ENCODE measurements at places on chromosomes 3 and 15.

DNA sequence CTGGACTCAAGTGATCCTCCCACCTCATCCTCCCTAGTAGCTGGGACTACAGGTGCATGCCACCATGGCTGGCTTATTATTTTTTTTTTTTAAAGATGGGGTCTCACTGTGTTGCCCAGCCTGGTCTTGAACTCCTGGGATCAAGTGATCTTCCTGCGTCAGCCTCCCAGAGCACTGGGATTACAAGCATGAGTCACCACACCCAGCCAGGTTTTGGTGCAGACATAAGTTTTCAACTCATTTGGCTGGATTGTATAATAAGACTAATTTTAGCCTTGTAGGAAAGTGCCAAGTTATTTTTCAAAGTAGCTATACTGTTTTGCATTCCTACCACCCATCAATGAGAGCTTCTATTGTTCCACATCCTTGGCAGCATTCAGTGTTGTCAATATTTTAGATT, 32.1 kb downstream of the BUB1B start:
- DNase-seq = peak; percentile 8

DNA sequence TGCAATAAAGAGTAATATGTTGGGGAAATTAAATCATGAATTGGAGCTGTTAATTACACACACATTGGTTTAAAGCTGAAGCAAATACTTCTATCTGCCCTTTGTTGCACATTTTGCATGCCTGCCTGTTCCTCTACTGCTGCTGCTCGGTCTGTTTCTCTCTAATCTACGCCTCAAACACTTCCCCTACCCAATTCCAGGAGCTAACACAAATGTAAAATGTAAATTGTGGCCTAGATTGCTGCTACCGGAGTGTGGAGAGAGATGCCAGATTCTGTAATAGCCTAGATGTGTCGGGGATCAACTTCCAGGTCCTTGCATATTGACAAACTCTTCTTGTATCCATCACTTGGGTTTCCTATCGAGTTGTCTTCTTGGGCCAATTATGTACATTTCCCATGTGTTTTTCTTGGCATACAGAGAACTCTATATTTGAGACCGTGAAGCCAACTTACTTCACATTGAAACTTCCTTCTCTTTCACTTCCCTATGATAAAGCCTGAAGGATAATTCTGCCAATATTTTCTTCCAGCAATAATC, 450.4 kb upstream of the NR2F2 start:
- DNase-seq = no peak

- no peak for DNase-seq
Measured at GRCh38 chr3:179088306-179088705, 16.7 kb upstream of the ZMAT3 start.

DNA sequence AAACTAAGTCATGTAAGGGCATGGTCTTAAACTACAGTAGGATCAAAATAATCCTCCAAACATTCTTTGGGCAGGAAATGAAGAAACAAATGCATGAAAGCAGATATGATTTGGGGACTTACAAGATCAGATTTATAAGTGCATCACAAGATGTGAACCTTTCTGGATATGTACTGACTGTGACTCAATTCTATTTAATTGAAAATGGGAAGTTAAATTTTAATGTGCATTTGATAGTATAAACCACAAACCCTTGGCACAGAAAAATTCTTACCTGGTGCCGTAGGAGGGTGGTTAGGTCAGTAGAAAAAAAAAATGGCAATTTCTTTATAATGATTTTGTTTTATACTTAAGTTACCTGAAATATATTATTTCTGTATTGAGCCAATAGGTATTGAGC, 262.5 kb upstream of the TGFBR2 start:
- no peak for DNase-seq

DNA sequence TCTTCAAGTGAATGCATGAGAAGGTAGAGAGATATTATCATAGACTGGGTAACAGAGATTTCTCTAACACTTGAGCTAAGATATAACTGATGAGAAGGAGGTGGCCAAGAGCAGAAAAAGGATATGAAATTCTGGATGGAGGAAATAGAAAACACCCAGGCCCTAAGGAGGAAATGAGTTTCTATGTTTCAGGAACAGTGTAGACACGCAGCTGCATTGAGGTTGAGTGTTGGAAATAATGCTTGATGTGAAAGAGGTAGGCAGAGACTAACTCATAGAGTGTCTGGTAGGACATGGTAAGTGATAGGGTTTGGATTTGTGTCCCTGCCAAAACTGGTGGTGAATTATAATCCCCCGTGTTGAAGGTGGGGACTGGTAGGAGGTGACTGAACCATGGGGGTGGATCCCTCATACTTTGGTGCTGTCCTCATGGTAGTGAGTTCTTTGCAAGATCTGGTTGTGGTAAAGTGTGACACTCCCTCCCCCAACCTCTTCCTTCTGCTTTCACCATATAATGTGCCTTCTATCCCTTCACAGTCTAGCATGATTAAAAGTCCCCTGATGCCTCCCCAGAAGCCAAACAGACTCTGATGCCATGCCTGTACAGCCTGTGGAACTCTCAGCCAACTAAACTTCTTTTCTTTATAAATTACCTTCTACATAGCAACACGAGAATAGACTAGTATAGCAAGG, 787.3 kb downstream of the EDEM1 start:
- DNase-seq = no peak

DNA sequence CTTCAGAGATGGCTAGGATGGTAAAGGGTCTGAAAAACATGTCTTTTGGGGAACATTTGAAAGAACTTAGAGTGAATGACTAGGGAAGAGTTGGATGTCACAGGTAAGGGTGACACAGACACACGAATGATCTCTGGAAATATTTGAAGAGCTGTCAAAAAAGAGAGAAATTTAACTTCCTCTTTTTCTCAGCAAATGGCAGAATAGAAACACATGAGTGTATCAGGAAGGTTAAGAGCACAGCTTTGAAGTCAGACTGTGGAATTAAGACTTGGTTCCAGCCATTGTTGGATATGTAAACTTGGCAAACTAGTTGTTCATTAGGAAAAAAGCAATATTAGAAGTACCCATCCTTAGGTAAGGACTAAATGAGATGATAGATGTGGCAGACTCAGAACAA, 117.7 kb downstream of the IMPG2 start:
- DNase-seq = no peak

DNA sequence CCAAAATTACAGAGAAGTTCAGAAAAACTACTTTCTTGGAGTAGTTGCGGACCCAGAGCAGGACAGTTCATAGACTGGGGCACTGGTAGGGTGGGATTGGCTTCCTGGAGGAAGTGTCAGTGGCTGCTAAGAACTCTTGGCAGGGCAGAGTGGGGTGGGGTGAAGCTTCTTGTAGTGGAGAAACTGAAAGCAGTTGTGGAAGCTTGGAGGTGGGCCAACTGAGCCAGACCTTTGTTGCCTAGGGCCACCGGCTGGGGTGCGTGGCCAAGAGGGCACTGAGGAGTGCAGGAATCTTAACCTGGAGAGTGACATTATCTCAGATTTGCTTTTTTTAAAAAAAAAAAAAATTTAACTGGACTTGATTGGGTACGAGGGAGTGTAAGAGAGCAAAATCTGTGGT, 3.1 kb downstream of the KAT2B start:
- no peak for DNase-seq

DNA sequence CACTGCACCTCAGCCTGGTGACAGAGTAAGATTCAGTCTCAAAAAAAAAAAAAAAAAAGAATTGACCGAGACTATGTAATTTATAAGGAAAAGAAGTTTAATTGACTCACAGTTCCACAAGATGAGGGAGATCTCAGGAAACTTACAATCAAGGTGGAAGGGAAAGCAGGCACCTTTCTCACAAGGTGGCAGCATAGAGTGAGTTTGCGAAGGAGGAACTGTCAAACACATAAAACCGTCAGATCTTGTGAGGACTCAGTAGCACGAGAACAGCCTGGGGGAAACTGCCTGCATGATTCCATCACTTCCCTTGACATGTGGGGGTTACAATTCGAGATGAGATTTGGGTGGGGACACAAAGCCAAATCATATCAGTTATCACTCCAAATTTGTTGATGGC, 380.9 kb downstream of the EDEM1 start:
- DNase-seq = no peak

DNA sequence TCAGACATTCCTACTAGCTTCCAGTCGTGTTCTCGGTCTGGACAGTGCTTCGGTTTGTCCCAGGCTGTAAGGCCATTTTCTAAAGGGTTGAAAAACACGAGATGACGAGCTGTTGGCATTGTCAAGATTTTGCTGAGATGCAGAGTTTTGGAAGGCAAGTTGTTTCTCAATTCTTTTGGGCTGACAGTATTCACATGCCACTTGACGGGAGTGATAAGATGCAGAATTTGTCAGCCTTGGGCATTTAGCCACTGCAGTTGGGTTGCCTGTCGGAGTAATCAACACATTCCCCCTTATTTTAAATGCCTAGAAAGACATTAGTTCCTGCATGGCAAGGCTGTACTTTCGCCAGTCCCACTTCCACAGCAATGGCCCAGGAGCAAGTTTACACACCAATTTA, 245.2 kb downstream of the NR1D2 start:
- no peak for DNase-seq

DNA sequence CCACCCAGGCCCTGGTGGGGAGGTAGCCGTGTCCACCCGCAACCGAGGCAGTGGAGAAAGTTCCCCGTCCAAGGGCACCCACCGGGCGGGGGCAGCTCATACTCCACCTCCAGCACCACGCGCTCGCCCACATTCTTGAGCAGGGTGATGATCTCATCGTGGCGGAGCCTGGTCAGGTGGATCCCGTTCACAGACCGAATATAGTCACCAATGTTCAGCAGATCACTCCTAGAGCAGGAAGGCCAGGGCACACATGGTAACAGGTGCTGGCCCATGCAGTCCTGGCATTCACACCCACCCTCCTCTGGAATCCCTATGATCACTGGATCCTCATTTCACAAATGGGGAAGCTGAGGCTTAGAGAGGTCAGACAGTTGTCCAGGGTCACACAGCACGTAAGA, 15.8 kb downstream of the GRIP2 start:
- no peak for DNase-seq

GRCh38 chr15:70240082-70240481, 142.4 kb upstream of the TLE3 start:
- no peak for DNase-seq

DNA sequence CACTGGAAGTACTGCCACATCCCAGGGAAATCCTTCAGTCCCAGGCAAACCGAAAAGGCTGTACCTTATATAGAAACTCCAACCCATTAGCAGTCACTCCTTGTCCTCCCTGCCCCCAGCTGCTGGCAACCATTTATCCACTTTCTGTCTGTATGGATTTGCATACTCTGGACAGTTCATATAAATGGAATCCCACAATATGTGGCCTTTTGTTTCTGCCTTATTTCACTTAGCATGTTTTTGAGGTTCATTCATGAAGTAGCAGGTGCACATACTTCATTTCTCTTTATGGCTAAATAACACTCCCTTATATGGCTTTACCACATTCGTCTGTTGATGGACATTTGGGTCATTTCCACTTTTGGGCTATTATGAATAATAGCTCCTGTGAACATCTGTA, 51.6 kb upstream of the CMTM8 start:
- DNase-seq = no peak

DNA sequence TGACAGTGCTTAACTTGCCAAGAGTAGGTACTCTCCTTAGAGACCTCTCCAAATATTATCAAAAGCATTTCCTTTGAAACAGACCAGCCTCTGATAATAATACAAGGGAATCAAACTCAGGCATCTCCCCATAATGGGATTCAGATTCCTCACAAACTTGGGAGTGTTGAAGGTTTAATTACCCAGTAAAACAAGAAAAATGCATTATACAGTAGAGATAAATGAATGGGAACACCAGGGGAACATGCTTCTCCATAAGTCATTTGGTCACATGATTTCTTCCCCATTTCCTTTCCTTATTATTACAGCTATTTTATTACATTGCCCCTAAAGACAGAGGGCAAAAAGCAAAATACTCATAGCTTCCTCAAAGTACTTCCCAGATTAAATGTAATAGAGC, 325.0 kb upstream of the CDIN1 start:
- DNase-seq = no peak

DNA sequence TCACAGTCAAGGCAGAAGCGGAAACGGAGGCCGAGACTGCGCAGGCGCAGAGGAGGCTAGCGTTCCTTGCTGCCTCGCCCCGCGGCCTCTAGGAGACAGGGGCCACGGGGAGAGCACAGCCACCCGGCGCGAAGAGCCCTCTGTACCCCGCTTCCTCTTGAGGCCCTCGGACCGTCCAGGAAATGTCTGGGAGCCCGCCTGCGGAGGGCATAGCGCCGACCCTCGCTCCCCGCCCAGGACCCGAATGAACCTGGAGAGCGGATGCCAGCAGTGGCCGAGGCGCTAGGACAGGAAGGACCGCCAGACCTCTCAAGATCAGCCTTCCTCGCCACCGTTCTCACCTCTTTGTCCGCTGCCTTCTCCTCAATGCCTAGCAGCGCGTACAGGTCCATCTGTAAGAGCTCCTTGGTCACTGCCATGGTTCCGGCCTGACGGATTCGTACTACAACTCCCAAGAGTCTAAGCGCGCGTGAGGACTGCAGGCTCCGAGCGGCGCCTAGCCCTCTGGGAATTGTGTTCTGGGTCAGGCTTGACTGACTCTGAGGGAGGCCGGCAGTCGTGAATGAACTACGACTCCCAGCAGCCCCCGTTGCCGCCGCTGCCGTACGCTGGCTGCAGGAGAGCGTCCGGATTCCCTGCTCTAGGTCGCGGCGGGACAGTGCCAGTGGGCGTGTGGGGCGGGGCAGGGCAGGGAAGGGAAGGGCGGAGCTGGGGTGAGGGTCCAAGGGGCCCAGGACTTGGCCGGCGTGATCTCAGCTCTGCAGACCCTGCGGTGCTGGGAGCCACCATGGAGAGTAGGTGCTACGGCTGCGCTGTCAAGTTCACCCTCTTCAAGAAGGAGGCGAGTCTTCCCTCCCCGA, at the start of the genes DNAJC17 and ZFYVE19:
Gene DNAJC17, minus strand, starts transcription at position 446 of the 860 bp plus-strand sequence. Its CDS starts 27 bp downstream, at position 419.
Gene ZFYVE19, plus strand, starts transcription at position 62 of the 860 bp plus-strand sequence. Its CDS starts 501 bp downstream, at position 563.
- peak; percentile 99 for DNase-seq

DNA sequence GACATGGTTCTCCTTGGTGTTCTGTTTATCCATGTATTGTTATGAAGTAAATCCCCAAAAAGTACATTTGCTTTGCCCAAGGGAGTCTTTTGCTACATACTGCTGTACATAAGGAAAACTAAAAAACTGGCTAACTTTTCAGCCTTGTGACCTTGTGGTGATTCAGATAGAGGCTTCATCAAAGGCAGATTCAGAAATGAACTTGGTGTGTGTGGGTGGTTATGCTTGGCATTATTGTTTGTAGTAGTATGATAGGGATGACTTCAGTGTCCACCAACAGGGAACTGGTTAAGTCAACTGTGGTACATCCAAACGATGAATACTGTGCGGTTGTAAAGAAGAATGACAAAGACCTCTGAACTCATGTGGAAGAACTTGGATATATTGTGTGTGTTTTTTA, 75.6 kb upstream of the CHRNB4 start:
- peak; percentile 51 for DNase-seq

DNA sequence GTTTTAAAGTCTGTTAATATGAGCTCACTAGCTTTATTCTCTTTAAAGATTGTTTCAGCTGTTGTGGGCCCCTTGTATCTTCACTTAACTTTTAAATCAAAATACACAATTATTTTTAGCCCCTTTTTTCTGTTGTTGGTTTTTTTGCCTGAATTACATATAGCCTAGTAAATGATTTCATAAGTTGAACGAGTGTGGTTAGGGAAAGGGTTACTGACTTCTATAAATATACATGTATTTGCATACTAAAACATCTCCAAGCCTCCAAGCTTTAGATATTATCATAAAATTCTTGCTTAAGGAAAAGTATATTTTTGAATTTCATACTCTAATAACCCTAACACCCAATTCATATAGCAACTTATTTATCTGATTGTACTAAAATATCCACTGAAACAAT, 73.2 kb upstream of the ARL6 start:
- DNase-seq = no peak

- no peak for DNase-seq
Measured at GRCh38 chr3:194102436-194102835, 33.5 kb upstream of the HES1 start.

All from stromal cell of bone marrow (primary cell).